ENCODE measurements at places on chromosomes 4 and X. TPM values are rescaled to one million over a fixed set of nuclear protein-coding genes. Genes with fewer than 3 reads are reported as not detected.
A peak's percentile ranks its signal among the peaks of the same experiment; 100 is the strongest.

DNA sequence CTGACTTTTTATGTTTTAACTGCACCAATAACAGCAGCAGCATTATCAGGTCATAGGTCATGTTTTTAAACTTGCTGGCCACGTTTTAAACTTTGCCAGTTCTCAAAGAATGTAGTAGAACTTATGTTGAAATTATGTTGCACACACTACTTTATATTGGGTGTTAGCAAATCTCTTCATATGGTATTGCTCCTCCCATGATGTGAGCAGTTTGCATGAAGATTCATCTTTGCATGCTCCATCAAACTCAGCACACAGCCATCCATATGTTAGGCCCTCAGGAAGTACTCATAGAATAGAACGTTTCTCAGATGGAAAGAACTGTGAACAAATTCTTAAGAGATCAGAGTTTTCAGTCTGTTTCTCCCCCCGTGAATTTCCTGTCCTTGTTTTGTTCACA lies 128.6 kb upstream of the MAP9 start:
- no peak for DNase-seq

ATOH1 gene
- not detected for total RNA-seq

STS gene
- total RNA-seq: 2.3 TPM

DNA sequence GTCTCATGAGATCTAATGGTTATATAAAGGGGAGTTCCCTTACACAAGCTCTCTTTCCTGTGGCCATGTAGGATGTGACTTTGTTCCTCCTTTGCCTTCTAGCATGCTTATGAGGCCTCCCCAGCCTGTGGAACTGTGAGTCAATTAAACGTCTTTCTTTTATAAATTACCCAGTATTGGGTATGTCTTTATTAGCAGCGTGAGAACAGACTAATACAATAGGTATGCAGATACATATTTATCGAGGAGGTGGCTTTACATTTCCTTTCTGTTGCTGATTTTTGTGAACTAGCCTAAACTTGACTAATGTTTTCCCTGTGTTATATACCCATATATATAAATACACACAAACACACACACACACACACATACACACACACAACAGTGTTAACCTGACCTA lies 80.2 kb downstream of the VCX2 start:
- DNase-seq: no peak

HTRA3 gene
- total RNA-seq: 6.5 TPM

GRCh38 chrX:16240231-16240905 lies 73.1 kb downstream of the MAGEB17 start:
- no peak for DNase-seq

DNA sequence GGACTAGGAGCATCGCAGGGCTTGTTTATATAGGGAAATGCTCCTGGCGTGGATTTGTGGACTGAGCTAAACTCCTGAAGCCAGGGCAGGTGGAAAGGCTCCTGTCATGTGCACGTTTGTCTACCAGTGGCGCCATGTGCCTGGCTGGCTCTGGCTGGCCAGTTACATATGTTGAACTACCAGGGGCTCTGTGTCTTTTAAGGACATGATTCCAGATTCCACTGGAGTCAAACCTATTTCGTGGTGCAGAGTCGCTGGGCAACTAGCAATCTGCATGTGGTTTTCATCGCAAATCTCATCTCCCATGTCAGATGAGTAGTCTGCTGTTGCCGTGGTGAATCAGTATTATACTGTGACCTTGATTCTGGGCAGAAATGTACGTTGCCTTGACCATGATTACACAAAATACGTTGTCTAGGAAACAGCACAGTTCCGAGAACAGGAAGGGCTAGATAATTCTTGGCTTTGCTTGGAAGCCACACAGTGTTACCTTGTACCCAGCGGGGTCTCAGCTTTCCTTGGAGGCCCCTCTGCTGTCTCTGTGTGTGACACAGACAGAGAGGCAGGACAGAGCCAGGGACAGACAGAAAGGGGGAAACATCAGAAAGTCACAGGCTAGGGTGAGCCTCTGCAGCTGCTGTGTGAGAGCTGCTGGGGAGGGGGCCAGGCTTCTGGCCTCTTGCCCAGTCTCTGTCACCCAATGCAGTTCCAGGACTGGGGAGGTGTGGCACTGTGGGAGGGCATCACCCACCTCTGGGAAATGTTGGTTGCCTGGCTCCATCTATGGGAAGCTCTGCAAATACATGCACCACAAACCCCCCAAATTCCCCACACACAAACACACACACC lies 19.2 kb downstream of the PNMA6E start:
- DNase-seq: peak; percentile 20

- DNase-seq: no peak
Measured at GRCh38 chr4:55031158-55031557, 94.2 kb downstream of the KDR start.

TEX11 gene
- not detected for total RNA-seq

ZFP42 gene
- total RNA-seq: not detected

DNA sequence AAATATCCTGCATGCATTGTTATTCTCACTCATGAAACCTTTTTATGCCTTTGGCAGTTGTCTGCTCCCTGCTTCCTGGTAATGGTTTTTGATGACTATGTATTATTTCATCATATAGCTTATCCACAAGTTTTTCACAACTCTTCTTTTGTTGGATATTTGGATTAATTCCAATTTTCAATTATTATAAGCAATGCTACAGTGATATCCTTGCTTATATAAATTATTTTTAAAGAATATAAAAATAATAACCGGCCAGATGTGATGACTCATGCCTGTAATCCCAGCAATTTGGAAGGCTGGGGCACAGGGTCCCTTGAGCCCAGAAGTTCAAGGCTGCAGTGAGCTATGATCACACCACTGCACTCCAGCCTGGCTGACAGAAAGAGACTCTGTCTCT lies 47.0 kb downstream of the ASIC5 start:
- DNase-seq: no peak

- DNase-seq: no peak
Measured at GRCh38 chr4:118139241-118139640, 105.0 kb downstream of the NDST3 start.

DNA sequence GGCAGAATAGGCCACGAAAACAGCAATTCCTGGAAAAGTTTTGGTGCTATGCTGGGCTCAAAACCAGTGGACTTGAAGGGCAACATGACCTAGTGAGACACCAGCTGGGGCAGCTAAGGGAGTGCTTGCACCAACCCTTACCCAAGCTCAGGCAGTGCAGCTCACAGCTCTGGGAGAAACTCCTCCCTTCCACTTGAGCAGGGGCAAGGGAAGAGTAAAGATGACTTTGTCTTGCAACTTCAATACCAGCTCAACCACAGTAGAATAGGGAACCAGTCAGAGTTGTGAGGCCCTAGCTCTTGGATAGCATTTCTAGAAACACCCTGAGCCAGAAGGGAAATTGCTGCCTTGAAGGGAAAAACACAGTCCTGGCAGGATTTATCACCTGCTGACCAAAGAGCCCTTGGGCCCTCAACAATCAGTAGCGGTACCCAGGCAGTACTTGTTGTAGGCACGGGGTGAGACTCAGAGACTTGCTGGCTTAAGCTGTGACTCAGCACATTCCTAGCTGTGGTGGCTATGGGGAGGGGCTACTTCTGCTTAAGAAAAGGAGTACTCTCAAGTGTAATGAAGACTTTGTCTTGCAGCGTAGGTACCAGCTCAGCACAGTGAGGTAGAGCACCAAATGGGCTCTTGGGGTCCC lies 19.7 kb upstream of the ABCG2 start:
- DNase-seq: peak; percentile 4

CC2D2A gene
- total RNA-seq: 13.2 TPM

DNA sequence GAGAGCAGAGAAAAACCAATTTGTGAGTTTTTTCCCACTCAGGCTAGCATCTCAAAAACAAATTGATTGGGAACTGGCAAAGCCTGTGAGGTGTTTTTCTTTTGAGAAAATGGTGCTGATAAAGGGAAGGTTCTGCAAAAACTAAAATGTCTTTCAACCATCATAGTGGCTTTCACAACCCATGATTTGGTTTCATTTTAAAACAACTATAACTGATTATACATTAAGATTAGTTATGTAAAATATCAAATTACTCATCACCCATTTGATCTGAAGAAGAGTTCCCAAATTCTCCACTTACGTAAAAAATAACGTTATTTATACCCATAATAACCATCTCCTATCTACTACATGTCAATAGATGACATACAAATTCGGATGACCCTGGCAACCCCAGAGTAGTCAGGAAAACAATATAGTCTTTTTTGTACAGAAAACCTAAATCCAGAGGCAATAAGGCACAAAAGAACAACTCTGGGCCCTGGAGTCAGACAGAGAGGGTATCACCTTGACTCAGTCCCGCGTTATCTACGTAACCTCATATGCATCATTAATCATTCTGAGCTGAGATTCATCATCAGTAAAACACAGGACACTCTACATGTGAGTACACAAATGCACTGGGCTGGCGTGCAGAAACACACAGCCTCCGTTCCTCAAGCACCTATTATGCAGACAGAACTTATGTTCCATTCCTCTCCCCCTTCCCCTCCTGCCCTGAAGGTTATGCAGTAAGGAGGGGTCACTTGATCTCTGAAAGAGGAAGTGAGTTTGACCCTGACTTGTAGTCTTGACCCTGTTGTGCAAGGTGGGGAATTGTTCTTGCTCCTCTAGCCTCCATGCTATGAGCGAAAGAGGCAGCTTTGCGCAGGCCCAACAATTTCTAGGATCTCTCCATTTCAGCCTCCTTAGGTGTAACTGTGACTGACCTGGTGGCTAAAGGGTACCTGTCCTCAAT lies 82.2 kb downstream of the SLC9A7 start:
- no peak for DNase-seq

DNA sequence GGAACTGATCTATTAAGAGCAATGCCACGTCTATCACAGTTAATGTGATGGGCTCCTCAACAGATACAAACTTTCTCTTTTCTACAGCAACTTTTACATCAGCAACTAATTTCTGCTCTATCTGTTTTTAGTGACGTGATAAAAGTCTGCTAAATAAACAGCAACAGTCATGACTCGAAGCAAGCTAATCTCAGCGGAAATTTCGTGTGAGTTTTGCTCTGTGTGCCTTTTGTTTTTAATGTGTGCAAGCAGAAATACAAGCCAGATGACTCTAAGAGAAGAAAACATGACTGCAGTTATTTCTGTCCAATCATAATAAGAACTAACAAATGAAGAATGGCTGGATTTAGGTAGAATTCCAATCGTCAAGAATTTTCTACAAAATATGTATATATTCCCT lies 214.3 kb downstream of the LDB2 start:
- peak; percentile 58 for DNase-seq

GRCh38 chr4:138218976-138219375 lies 23.2 kb downstream of the SLC7A11 start:
- no peak for DNase-seq

GRCh38 chrX:18353931-18354368 lies 538 bp downstream of the SCML2 start:
- no peak for DNase-seq

Measured in pulmonary artery endothelial cell (primary cell).